Suprapubic skin (tissue), 4 donors: ENCODE measurements at places on chromosomes 4 and X. TPM values are rescaled to one million over a fixed set of nuclear protein-coding genes. Genes with fewer than 3 reads are reported as not detected.

Gene PPBP
- total RNA-seq = not detected

GRCh38 chrX:17559728-17560379 lies 177.4 kb upstream of the SCML1 start:
- DNase-seq = no peak

DNA sequence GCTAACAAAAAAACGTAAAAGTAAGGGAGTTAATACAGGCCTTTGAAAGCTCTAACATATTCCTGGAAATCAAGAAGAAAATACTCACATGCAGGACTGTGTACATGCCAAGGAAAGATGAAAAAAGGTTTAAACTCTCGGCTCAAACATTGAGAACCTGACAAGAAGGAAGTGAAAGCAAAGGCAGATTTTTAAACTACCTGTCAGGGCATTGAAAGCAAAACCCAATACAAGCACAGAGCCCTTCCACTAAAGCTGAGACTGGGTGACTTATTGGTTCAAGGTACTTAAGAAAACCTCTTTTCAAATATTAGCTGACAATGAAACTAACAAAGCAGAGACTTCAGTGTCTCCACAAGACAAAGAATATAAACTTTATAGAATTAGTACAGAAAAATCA lies 313.0 kb upstream of the GRID2 start:
- no peak for DNase-seq

Gene CAPN6
- 0.48 TPM for total RNA-seq

Gene SAT1
- total RNA-seq = 180 TPM

Gene DCAF8L1
- total RNA-seq = not detected

GRCh38 chr4:150010525-150011126 lies 67.6 kb upstream of the DCLK2 start:
- no peak for DNase-seq

GRCh38 chrX:50813843-50814661 lies at the start of gene SHROOM4:
TSS of gene SHROOM4 (minus strand) at chrX:50814194. CDS start at chrX:50814018, 176 bp downstream.
- no peak for DNase-seq
